ENCODE measurements at places on chromosomes 3 and 15.

- no peak for DNase-seq
These were observed 65.6 kb downstream of the MAP2K5 start for GRCh38 chr15:67607959-67608637.

GRCh38 chr15:67383899-67384298, 129.3 kb downstream of the IQCH start:
- DNase-seq: no peak

GRCh38 chr3:150000641-150001040, 29.9 kb upstream of the PFN2 start:
- DNase-seq: no peak

- no peak for DNase-seq
These were observed 366.3 kb upstream of the LRRC3B start for GRCh38 chr3:26256224-26256623.

GRCh38 chr15:70037292-70037640, 60.5 kb downstream of the TLE3 start:
- DNase-seq: no peak

DNA sequence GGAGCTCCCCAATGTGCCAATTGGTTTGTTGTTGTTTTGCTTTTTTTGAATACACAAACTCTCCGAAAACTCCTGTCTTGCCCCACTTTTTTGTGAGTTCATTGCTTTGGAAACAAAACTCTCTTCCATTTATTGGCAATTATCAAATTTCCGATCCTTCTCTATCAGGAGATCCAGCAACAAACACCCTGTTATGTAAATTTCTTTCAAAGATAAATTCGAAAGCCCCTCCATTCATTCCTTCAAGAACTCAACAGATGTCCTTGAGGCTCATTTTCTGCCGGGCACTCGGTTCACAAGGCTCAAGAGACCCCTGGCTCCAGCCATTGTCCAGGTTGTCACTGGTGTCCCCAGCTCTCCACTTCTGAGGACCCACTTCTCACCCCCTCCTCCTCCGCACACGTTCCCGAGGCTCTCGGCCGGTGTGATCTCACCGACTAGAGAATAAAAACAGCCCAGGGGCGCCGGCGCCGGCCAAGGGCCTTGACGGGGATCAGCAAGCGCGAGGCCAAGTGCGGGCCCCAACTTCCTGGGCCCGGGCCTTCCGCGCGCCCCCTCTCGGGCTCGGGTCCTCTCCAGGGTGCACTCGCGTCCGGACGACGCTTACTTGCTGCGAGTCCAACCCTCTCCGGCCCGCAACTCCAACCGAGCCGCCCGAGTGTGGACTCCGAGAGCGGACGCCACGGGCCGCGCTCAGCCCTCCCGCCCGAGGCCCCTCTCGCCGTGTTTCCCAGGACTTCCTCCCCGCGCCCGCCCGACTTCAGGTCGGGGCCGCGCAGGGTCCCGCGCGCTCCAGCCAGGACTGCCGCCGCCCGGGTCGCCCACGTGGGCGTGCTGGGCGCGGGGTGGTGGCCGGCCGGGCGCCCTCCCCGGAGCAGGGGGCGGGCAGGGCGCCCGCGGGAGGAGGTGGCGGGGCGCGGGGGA, 533 bp upstream of the SMAD3 start:
- DNase-seq: no peak

- no peak for DNase-seq
These were observed 11.3 kb downstream of the HDAC11 start for GRCh38 chr3:13491206-13491974.

DNA sequence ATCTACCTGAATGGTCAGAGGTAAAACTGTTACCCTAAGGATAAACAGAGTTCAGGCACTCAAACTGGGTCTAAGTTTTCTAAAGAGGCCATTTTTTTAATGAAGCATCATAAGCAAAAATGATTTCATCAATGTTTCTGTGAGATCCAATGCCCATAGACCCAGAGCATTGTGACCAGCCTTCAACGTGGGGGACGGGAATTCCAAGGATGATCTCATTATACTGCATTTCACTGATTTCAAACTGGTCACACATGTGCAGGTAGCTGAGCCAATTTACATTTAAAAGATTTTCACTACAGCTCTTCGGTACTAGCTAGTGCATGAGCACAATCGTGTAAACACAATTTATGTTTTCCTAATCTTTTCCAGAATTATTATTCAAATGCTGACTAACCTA, 472.9 kb downstream of the DIPK2A start:
- DNase-seq: no peak

DNA sequence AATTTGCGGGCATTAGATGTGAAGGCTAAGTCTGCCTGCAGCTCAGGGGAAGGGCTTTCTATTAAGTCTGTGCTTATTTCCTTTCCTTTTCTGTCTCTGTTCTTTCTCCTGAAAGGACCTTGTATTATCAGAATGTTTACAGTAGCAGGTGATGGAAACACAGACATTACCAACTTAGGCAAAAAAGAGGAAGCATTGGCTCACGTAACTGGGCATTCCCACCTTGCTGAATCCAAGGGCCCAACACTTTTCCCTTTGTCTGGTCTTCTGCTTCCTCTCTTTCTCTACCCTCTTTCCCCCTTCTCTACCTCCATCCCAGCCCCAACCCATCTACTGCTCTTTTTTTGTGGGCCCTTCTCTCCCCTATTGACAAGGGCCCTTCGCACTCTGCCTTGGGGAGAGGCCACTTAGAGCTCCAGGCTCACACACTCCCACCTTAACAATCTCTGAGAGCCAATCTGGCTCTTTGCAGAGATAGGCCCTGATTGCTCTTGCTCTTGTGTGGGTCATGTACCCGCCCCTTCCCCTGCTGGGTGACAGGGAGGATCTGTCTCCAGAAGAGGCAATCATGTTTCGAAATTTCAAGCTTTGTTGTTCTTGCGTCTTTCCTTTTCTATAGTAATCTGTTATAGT, 35.0 kb downstream of the ACAA1 start:
- DNase-seq: no peak

DNA sequence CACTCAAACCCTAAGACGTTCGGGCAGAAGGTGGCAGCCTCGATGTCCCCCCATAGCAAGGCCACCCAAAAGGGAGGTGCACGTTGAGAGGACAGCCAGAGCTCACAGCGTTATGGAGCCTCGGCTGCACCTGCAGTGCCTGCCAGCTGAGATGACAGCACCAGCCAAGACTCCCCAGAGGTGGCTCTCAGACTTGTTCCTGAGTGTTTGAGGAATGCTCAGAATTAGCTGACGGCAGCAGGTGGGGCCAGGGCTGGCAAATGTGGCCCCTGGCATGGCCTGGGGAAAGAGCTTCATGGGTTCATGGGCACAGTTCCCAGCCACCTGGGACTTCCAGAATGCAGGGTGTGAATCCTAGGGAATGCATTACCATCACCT, 177.8 kb downstream of the KLF13 start:
- DNase-seq: no peak
